RPMI8226 (cell line): ENCODE measurements at places on chromosomes 2 and 18.

GRCh38 chr2:107466241-107466640, 360.5 kb upstream of the RGPD4 start:
- no peak for DNase-seq

- DNase-seq, result no peak
Observed at GRCh38 chr2:226771067-226771466, 28.6 kb downstream of the IRS1 start.

DNA sequence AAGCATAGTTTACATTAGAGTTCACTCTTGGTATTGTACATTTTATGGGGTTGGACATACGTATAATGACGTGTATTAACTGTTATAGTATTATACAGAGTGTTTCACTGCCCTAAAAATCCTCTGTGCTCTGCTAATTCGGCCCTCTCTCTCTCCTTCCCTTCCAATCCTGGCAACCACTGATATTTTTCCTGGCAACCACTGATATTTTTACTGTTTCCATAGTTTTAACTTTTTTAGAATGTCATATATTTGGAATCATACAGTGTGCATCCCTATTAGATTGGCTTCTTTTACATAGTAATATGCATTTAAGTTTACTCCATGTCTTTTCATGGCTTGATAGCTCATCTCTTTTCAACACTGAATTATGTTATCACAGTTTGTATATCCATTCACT, 526.7 kb downstream of the RIT2 start:
- DNase-seq, result no peak

GRCh38 chr2:39524756-39525635, 87.9 kb upstream of the MAP4K3 start:
- DNase-seq, result no peak

DNA sequence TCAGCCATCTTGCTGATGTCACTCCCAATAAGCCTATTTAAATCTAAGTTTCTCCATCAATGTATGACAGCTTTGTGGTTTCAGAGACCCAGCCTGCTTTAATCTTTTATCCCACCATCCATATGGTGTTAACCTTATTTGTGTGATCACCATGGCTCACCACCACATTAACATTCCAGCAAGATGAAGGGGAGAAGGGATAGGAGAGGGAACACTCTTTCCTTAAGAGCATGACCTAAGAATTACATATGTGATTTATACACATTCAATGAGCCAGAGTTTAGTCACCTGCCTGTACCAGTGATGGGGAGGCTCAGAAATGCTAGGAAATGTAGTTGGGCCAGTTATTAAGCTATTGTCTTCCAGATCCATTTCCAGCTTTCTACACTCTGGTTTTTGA, 44.5 kb upstream of the CHN1 start:
- no peak for DNase-seq

DNA sequence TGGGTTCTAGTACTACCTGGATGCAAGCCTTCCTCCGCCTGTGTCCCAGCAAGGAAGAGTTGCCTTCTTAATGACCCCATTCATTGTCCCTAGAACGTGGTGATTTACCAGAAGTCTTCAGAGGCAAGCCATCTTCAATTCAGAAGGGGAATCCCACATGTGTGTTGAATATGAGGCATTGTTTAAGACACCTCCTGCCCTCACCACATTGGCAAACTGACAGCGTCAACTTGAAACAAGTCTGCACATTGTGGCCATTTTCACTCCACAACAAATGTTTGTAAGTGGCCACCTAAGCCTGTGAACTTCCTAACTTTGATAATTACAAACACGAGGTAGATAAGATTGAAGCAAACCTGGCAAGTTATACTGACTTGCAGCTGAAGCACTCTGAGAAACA, 83.7 kb downstream of the TCF7L1 start:
- DNase-seq, result peak; percentile 16

GRCh38 chr18:70457223-70457622, 168.4 kb downstream of the SOCS6 start:
- DNase-seq, result no peak

DNA sequence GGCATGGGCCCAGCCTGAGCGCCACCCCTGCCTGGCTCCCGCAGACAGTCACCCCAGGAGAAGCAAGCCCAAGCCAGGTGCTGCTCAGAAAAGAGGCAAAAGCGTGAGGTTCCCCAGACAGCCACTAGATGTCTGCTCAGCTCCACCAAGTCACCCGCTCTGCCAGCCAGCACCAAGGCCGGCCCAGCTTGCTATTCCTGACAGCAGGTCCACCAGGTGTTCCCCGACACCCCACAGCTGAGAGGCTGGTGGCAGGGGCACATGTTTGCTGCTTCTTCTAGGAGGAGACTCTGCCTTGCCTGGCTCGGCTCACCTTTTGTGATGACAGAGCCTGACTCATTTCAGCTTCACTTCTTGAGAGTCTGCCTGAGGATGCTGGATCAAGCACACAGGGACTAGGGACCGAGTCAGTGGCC, 206.7 kb downstream of the MGAT5 start:
- peak; percentile 74 for DNase-seq

GRCh38 chr2:24010477-24011249, 778 bp downstream of the MFSD2B start:
- no peak for DNase-seq

DNA sequence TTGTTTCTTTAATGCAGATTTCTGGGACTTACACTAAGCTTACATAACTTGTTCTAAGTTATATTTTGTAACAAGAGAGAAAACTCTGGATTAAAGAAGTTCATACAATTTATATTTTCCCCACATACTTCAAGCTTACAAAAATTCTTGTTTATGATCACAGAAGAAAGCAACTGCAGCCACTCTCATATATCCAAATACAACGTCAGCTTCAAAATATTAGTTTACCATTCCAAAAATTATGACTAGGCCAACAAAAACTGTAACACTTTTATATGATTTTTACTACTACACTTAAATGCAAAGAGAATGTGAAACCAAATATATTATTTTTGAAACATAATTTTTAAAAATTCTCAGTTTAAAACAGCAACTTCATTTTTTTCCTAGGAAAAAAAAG, 30.9 kb downstream of the LPIN2 start:
- no peak for DNase-seq

DNA sequence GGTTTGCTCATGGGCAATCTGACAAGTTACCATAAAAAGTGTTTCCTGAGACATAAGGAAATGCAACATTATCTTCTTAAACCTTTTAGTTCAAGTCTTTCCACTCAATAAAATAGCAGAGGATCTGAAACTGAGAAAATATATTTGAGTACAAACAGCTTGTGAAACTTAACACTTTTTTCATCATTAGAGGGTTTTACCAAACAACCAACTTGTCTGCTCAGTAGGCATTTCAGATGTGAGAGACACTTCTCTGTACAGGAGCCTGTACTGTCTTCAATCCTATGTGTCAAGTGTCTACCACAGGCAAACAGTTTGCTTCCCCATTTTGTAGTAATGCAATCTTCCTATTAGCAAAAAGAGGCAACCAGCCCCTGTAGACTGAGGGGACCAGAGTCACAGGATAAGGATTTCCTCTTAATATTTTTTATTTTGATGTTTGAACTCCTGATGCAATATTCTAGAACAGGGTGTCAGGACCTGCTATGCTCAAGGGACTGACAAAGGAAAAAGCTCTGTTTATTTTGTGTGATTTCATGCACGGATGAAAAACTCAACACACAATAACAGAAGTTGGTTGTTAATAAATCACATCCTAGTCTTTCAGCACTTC, 159.1 kb upstream of the LHCGR start:
- DNase-seq, result no peak
